Kidney glomerular epithelial cell (primary cell): ENCODE measurements at places on chromosomes 3 and 15.

GRCh38 chr15:64324165-64324877, 31.7 kb downstream of the CSNK1G1 start:
- DNase-seq: no peak

- no peak for DNase-seq
These were observed 30.6 kb upstream of the RASA2 start for GRCh38 chr3:141456301-141456625.

DNA sequence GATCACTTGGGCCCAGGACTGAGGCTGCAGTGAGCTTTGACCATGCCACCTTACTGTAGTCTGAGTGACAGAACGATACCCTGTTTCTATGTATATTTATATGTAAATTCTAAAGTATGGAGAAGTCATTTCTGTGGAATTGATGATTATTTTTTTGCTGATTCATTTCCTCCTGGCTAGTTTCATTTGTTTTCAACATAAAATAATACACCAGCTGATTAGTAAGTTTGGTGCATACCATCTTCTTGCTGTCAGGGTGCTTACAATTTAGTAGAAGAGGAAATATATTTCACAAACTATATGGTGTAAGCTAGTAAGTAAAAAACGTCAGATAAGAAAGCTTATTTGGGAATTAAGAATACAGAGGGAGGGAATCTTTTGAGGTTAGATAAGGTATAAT, 36.0 kb downstream of the SLC25A26 start:
- DNase-seq: no peak

DNA sequence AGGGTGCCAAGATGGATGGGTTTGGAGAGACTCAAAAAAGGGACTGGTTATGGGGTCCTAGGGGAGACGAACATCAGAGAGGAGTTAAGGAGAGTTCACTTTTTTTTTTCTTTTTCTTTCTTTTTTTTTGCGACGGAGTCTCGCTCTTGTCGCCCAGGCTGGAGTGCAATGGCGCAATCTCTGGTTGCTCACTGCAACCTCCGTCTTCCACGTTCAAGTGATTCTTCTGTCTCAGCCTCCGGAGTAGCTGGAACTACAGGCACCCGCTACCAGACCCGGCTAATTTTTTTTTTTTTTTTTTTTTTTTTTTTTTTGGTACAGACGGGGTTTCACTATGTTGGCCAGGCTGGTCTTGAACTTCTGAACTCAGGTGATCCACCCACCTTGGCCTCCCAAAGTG, 1.2 kb downstream of the SPINT1 start:
- no peak for DNase-seq

- no peak for DNase-seq
These were observed 33.6 kb downstream of the ABTB1 start for GRCh38 chr3:127706312-127706711.

DNA sequence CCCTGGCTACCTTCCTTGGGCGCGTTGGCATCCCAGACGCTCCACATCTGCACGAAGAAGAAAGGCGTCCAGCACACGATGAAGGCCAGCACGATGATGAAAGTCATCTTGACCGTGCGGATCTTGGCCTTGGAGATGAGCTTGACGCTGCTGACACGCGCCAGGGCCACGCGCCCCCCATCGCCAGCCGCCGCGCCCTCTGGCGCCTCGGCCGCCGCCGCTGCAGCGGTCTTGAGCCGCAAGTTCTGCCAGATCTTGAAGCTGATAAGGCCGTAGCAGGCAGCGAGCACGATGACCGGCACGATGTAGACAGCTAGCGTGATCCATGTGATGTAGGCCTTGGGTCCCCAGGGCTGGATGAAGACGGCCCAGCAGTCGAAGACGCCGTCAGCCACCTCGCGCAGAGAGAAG, 2.2 kb downstream of the OXTR start:
- no peak for DNase-seq

DNA sequence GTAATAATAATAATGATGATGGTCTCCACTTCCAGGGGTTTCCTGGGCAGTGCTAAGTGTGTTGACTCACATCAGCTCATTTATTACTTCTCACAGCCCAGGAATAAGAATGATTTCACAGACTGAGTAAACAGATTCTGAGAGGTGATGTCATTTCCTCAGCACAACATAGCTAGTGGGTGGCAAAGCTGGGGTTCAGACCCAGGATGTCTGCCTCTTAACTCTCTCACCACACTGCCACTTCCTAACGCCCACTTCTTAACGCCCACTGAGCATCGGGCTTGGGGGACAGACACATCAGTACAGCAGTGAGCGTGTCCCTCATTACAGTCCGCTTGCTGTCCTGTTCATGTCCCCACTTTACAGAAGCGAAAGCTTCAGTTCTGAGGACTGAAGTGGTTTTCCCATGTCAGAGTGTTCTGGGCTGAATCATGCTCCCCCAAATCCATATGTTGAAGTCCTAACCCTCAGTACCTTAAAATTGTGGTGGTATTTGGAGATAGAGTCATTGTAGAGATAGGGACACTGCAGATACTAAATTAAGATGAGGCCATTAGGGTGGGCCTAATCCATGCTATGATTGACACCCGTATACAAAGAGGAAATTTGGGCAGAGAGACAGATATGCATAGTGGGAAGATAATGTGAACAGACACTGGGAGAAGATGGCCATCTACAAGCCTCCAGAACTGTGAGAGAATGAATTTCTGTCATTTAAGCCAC, 68.0 kb downstream of the ATP2B2 start:
- peak; percentile 54 for DNase-seq

- peak; percentile 12 for DNase-seq
These were observed 247.3 kb upstream of the CHRM5 start for GRCh38 chr15:33720952-33721351.

GRCh38 chr3:188553569-188553968, 399.6 kb downstream of the LPP start:
- no peak for DNase-seq

- no peak for DNase-seq
These were observed 352.8 kb upstream of the SEMA6D start for GRCh38 chr15:47364230-47365141.

- no peak for DNase-seq
These were observed 89.5 kb downstream of the RPL22L1 start for GRCh38 chr3:170780471-170780870.

DNA sequence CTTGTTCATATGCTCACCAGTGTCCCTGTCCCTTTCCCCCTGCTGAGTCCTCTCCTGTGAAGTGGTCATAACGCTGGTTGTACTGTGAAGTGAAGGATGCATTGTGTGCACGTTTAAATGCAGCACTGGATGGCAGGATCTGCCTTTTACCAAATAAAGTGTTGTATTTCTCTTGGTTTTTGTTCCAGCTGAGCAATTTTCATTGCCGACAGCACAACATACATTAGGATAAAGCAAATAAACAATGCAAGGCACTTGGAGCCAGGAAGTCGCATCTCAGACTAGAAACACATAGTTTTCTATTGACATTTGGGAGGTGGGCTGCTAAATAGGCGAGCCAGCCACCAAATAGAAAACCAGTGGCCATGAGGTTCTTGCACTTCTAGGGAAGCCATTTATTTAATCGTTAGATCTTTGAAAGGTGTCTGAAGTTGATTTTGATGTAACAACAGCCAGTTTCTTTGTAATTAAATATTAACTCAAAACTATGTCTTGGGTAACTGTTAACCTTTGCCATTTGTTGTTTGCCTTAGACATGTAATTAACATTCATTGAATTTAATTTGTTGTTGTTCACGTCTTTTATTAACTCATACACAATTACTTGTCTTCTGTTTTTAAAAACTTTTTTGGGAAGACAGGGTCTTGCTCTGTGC, 185.3 kb downstream of the FNDC3B start:
- no peak for DNase-seq

DNA sequence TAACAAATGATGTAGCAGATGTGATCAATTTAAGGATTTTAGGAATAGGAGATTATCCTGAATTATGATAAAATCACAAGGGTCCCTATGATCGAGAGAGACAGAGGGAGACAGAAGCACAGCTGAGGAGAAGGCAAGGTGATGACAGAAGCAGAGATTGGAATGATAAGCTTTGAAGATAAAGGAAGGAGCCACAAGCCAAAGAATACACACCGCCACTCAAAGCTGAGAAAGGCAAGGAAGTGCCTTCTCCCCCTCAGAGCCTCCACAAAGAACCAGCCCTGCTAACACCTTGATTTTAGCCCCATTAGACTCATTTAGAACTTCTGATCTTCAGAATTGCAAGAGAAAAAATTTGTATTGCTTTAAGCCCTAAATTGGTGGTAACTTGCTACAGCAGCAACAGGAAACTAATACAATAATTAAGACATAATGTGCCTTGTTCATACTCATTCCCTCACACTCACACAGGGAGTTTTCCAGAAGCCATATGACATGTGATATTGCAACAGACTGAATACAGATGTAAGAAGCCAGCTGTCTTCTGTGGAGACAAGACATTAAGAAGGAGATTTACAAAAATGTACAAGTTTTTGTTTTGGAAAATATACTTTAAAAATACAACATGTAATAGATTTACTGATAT, 38.2 kb downstream of the TRANK1 start:
- no peak for DNase-seq

GRCh38 chr3:38746641-38747040, 69.4 kb downstream of the SCN10A start:
- no peak for DNase-seq

- no peak for DNase-seq
These were observed 360.4 kb upstream of the CDIN1 start for GRCh38 chr15:36218991-36219390.

- DNase-seq: no peak
These were observed 143.0 kb downstream of the ARPP21 start for GRCh38 chr3:35782355-35782754.

- no peak for DNase-seq
These were observed 347.3 kb downstream of the CNTN3 start for GRCh38 chr3:74267131-74267530.

DNA sequence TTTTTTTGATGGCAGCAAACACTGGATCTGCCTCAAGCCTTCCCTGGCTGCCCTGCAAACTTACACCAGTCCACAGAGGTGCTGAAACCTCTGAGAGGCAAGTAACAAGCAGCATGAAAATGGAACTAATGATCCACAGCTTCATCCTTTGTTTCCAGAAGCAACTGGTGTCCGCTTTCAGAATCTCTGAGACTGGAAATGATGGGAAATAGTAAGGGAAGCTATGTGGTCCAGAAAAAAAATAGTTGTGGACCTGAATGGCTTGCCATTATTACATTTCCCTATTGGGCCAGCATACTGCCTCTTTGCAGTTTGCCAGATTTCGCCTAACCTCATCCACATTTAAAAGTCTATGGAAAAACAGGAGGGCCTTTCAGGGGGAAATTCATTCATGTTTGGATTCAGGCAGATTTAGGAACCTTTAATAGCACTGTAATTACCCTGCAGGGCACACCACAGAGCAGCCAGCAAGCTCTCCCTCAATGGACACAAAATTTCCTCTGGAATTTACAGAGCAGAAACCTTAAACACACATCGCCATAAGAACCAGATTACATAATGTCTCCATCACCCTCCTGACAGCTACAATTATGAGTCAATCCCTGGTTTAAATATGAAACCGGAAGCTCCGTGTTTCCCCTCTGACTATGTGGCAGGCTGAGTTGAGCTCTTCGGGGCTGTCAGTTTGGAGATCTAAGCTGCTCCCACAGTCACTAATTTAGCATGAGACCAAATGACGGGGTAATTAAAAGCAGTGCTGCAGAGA, 134.4 kb downstream of the TMCO5A start:
- peak; percentile 63 for DNase-seq

- no peak for DNase-seq
These were observed 16.8 kb upstream of the SRP14 start for GRCh38 chr15:40055576-40056293.

- DNase-seq: no peak
These were observed 10.4 kb upstream of the CCDC14 start for GRCh38 chr3:123971406-123971805.

GRCh38 chr15:92112711-92113110, 259.2 kb downstream of the SLCO3A1 start:
- DNase-seq: no peak

DNA sequence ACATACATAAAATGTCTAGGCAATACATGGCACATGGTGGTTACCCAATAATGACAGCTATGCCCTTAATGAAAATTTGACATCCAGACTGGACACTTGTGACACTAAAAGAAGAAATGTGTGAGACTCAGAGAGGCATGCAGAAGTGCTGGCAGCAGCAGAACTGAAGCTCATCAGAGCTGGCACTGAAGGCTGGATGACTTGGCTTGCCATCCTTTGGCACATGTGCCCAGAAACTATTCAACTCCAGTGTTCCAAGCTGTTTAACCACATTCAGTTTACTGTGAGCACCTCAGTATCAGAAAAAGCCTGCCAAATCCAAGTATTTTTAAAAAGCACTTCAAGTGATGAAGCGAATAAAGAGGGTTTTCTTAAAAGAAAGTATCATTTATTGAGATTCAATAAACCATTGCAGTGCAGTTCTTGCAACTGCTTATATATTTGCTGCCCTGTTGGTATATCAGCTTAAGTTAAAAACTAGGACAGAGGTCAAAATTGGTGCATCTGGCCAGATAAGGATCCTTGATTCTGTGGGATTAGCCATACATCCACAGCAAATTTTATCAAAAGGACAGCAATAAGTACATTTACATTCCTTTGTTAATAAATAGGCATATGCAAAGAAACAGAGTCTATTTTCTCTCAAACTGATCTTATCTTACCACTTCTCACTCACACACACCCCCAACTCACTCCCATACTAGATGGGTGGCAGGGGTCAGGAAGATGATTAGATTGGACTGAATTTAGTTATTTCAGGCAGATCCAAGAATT, 15.8 kb downstream of the IGSF11 start:
- DNase-seq: no peak

DNA sequence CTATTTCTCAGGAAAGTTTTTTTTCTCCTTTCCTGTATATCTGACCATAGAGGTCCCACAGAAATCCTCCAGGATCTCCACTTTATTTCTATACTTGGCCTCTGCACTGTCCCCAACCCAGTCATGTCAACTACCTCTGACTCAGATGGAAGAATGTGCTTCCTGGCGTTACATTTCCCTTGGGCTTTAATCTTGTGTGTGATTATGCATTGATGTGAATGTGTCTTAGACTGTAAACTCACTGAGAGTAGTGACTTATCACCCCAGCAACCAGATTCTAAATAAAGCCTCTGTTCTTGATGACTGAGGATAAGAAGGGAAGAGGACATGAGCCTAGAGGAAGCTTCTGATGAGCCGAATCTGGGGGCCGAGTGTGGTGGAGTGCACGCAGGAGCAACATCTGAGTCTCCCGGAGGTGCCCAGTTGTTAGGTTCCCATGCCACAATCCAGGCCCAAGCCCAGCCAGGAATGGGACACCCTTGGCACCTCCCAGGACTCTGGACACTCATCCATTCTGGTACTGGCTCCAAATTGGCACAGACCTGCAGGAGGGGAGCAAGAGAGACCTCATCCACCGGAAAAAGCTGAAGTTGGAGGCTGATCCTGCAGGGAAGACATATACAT, 32.1 kb upstream of the HEG1 start:
- DNase-seq: no peak

GRCh38 chr3:13419505-13420044, 547 bp downstream of the NUP210 start:
- no peak for DNase-seq

DNA sequence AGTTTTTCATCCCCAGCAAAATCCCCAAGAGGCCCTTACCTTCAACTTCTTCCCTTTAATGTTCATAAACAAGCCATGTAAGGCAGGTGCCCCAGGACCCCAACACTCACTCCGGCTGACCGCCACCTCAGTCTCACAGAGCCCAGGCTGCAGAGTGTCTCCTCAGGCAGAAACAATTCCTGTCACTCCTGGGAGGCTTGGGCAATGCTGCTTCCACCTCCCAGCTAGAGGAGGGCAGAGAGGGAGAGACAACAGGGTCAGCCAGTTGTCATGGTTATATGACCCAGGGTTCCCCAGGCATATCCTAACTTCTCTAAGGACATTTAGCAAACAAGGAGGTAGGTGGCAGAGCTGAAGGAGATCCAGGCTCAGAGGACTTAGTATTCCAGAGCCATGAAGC, at the start of gene PLIN1:
Gene PLIN1 (minus strand): TSS at position 156 of the 400 bp plus-strand sequence. CDS start 1,878 bp downstream, outside the sequence.
- no peak for DNase-seq
